ENCODE measurements at places on chromosomes 5 and 9. TPM values are rescaled to one million over a fixed set of nuclear protein-coding genes. Genes with fewer than 3 reads are reported as not detected.
A peak's percentile ranks its signal among the peaks of the same experiment; 100 is the strongest.

DNA sequence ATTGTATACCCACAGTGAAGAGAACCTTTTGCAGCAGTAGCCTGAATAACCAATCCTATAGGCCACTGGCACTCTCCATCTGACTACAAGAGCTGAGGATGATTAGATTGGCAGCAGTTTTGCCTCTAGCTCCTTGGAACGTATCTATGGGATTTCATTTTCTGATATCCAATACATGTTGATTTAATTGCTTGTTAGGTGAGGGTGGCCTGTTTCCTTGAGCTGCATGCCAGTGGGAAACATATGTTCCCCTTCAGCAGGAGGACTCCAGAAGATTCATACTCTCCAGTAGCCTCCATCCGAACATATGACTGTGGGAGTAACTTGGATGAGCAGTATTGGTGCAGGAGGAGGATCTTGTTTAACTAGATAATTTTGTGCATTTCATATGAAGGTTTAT lies 51.5 kb downstream of the GCNT1 start:
- H3K36me3 ChIP-seq: no peaks in the 10 kb centered on the region
- H3K27me3 ChIP-seq: no peaks in the 10 kb centered on the region
- H3K27ac ChIP-seq: no peak overlapping the region
- DNase-seq: no peak
- no peak overlapping the region for H3K4me3 ChIP-seq
- H3K4me1 ChIP-seq: no peaks in the 10 kb centered on the region

DNA sequence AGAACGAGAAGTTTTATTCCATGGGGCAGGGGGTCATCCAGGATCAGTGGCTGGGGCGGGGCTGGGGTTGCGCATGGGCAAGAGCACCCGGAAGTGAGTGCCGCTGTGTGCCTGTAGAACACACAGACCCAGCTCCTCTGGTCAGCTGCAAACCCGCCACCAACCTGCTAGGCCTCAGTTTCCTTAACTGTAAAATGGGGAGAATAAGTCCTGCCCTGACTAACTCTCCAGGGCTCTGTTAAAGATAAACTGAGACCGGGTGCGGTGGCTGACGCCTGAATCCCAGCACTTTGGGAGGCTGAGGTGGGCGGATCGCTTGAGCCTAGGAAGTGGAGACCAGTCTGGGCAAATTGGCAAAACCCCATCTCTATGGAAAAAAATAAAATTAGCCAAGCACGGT lies 152.2 kb downstream of the GABBR2 start:
- peaks cover 3% of the 10 kb centered on the region for H3K27me3 ChIP-seq
- peaks cover 5% of the 10 kb centered on the region for H3K4me1 ChIP-seq
- peak; percentile 40 for DNase-seq
- H3K27ac ChIP-seq: no peak overlapping the region
- no peak overlapping the region for H3K4me3 ChIP-seq

- DNase-seq: no peak
- H3K27ac ChIP-seq: no peak overlapping the region
- H3K27me3 ChIP-seq: peaks cover 9% of the 10 kb centered on the region
- H3K4me1 ChIP-seq: peaks cover 19% of the 10 kb centered on the region
Observed at GRCh38 chr9:69582018-69582417, 90.2 kb downstream of the APBA1 start.

DNA sequence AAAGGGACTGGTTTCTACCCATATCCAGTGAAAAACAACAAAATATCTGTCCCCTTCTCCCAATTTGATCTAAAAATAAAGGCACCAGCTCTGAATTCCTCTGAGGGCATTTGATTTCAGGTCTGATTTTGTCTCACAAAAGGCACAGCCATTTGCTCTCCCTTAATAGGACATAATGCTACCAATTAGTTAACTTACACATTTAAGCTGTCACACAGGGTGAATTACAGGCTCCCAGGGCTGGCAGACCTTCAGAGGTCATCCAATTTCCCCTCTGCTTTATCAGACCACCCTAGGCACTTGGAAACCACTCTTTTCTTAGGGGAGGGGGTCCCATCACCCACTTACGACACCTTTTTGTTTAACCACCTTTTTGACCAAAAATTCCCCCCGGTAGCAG lies 319.9 kb downstream of the SPOCK1 start:
- H3K36me3 ChIP-seq: no peaks in the 10 kb centered on the region
- no peak overlapping the region for H3K4me3 ChIP-seq
- peaks cover 26% of the 10 kb centered on the region for H3K4me1 ChIP-seq
- no peak for DNase-seq
- peaks cover 45% of the 10 kb centered on the region for H3K27me3 ChIP-seq

DNA sequence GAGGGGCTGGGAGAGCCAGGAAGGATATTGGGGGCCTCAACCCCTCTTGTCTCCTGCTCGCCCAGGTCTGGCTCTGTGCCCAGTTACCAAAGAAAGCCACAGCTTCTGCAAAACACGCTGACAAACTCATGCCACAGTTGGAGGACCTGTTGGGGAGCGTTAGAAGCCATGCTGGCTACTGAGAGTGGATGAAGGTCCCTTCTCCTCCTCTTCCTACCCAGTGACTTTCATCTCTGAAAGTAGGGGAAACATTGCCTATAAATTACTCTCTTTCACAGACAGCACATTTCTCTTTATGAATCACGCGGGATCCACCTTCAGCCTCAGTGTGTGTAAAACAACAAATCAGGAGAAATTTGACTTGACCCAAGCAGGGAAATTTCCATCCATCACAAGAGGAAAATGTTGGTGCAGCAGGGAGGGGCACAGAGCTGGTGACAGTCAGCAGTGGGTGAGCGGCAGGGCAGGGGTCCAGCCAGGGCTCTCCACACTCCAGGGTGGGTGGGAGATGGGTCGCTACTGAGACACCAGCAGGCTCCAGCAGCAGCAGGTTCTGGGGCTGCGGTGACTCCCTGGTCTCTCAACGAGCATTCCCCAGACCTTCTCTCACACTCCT lies 181.9 kb downstream of the FGF18 start:
- H3K4me1 ChIP-seq: peaks cover 5% of the 10 kb centered on the region
- no peak overlapping the region for H3K4me3 ChIP-seq
- H3K36me3 ChIP-seq: no peaks in the 10 kb centered on the region
- DNase-seq: no peak

GRCh38 chr5:35223787-35224395 lies 6.4 kb downstream of the PRLR start:
- H3K4me3 ChIP-seq: no peak overlapping the region
- H3K27ac ChIP-seq: peak overlapping the region; percentile 5
- no peaks in the 10 kb centered on the region for H3K36me3 ChIP-seq
- H3K27me3 ChIP-seq: peaks cover 3% of the 10 kb centered on the region

- H3K27me3 ChIP-seq: no peaks in the 10 kb centered on the region
- no peaks in the 10 kb centered on the region for H3K4me1 ChIP-seq
- H3K27ac ChIP-seq: no peak overlapping the region
- DNase-seq: no peak
- H3K36me3 ChIP-seq: no peaks in the 10 kb centered on the region
- H3K4me3 ChIP-seq: no peak overlapping the region
Observed at GRCh38 chr5:15354021-15354420, 146.0 kb upstream of the FBXL7 start.

DNA sequence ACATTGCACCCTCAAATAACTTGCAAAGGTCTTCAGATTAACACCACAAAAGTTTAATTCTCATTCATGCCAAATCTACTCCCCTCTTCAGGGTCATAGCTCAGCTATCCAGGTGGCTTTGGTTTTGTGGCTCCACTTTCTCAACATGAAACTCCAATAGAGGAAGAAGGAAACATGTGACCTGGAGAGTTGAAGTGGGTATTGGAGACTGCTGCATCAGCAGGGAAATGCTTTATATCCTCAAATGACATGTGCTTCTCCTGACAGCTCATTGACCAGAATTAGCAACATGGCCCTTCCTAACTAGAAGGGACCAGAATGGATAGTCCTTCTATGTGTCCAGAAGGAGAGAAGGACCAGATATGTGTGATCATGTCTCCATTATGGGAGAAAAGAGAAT lies 73.6 kb downstream of the TLR4 start:
- no peak overlapping the region for H3K4me3 ChIP-seq
- H3K27me3 ChIP-seq: peaks cover 45% of the 10 kb centered on the region
- no peak overlapping the region for H3K27ac ChIP-seq
- H3K4me1 ChIP-seq: no peaks in the 10 kb centered on the region
- no peaks in the 10 kb centered on the region for H3K36me3 ChIP-seq

DNA sequence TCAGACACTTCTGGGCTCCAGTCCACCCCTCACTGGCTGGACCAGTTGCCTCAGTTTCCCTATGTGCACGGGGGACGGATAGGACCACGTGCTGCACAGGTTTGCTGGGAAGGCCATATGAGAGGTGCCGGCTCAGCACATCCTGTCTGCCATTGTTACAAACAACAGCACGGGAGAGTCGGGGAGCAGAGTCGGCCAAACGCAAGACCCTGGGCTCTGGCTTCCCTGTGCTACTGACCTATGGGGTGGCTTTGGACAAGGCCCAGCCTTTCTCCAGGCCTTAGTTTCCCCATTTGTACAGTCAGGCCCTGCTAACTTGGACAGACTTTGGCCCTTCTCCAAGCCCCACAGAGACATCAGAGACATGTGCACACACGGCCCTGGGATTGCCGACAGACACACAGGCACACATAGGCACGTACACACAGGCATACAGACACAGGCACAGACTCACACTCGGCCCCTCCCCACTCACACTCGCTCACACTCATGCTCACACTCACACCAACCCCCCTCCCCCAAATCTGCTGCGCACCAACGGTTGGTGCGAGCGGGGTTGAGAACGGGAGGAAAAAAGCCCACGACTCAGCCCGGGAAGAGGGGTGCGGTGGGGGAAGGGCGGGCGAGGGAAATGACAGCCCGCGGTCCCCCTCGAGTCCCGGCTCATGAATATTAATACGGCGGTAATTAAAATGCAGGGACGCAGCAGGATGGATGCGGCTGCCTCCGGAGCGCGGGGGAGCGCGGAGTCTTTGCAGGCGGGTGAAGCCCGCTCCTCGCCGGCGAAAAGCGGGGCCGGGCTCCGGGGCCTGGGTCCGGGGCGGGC lies 133.0 kb downstream of the C9orf50 start:
- peaks cover 58% of the 10 kb centered on the region for H3K4me1 ChIP-seq
- no peaks in the 10 kb centered on the region for H3K36me3 ChIP-seq
- H3K4me3 ChIP-seq: peak overlapping the region; percentile 76
- no peak for DNase-seq
- peak overlapping the region; percentile 93 for H3K27ac ChIP-seq

DNA sequence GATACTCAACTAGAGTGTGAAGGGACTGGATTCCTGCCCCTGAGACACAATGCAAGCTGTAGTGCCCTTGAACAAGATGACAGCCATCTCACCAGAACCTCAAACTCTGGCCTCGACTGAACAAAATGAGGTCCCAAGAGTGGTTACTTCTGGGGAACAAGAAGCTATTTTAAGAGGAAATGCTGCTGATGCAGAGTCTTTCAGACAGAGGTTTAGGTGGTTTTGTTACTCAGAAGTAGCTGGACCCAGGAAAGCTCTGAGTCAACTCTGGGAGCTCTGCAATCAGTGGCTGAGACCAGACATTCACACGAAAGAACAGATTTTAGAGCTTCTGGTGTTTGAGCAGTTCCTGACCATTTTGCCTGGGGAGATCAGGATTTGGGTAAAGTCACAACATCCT lies 2.4 kb downstream of the ZNF483 start:
- peaks cover 13% of the 10 kb centered on the region for H3K36me3 ChIP-seq
- H3K4me3 ChIP-seq: no peak overlapping the region
- H3K27ac ChIP-seq: no peak overlapping the region
- DNase-seq: no peak
- H3K27me3 ChIP-seq: peaks cover 12% of the 10 kb centered on the region

DNA sequence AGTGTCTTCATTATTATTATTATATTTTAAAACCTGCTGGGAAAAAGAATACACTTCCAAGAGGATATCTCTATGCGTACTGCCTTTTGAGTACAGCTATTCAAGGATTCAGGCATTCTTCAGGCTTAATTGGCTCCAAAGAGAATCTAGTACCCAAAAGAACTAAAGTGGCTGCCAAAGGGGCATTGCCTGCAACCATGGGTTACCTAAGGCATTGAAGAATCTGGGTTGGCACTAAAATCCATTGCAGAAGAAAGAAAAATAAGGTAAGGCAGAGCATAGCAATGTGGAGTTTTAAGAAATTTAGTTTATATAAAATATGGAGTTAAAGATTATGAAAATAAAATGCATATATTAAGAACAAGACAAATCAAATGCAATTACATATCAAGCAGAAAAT lies 223.5 kb downstream of the TMEM161B start:
- no peaks in the 10 kb centered on the region for H3K4me1 ChIP-seq
- H3K27ac ChIP-seq: no peak overlapping the region
- DNase-seq: no peak
- no peak overlapping the region for H3K4me3 ChIP-seq
- H3K36me3 ChIP-seq: no peaks in the 10 kb centered on the region

GRCh38 chr5:170252109-170252508 lies 19.3 kb downstream of the C5orf58 start:
- no peak overlapping the region for H3K4me3 ChIP-seq
- DNase-seq: no peak
- peaks cover 41% of the 10 kb centered on the region for H3K27me3 ChIP-seq

DNA sequence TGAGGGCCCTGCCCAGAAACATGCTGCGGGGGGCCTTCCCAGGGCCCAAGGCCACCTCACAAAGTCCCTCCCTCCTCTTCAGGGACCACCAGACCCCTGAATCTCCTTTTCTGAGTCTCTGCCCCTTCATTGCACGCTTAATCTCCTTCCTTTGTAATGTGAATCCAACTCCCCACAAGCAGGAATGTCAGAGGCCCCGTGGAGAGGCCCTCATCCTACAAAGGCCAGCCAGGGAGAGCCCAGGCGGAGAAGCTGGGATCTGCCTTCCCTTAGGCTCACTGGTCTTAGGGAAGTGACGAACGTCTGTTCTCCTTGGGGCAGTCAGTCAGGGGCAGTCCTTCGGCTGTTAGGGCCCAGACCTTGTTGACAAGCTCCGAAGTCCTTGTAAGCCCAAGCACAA lies 2.3 kb downstream of the SMIM33 start:
- H3K27ac ChIP-seq: peak overlapping the region; percentile 63
- no peak for DNase-seq
- no peaks in the 10 kb centered on the region for H3K36me3 ChIP-seq
- peaks cover 10% of the 10 kb centered on the region for H3K27me3 ChIP-seq

DNA sequence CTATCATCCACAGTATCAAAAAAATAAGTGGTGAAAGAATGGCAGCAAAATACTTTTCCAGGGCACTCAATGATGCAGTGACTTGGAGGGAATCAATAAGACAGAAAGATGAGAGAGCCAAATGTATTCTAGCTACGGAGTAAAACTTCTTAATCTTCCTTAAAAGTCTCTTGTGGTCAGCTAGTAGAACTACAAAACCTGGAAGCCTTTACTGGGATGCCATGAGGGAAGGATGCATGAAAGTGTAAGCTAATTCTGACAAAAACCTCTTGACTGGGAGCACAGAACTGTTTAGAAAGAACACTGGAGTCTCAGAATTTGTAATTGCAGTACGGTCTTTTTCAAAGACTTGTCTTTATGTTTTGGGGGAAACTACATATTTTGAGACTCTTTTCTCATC lies 432.8 kb upstream of the PTPRD start:
- no peaks in the 10 kb centered on the region for H3K4me1 ChIP-seq
- H3K4me3 ChIP-seq: no peak overlapping the region

FRMD3 gene
- 8.0 TPM for total RNA-seq

PCSK1 gene
- 13.6 TPM for total RNA-seq

FRRS1L gene
- total RNA-seq: 5.9 TPM

SLC27A6 gene
- total RNA-seq: 12.8 TPM

QRFP gene
- total RNA-seq: not detected

All from type B pancreatic cell (in vitro differentiated cells).